Hematopoietic multipotent progenitor cell treated with erythropoietin and hydrocortisone succinate and interleukin-3 and kit ligand, for 15 days (in vitro differentiated cells): ENCODE measurements at places on chromosomes 1 and 21.

DNA sequence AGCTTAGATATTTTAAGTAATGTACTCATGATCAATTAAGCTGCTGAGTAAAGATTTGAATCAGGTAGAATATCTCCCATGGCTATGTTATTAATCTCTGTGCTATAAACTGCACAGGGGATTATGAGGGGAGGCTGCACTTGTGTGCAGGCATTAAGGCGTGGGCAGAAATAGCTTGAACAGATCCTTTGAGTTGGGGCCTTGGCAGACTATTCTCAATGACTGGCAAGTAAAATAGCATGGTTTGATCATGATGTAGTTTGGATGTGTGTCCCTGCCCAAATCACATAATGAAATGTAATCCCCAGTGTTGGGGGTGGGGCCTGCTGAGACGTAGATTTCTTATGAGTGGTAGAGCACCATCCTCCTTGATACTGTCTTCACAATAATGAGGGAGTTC lies 220.3 kb downstream of the PLPP3 start:
- no peak for DNase-seq

DNA sequence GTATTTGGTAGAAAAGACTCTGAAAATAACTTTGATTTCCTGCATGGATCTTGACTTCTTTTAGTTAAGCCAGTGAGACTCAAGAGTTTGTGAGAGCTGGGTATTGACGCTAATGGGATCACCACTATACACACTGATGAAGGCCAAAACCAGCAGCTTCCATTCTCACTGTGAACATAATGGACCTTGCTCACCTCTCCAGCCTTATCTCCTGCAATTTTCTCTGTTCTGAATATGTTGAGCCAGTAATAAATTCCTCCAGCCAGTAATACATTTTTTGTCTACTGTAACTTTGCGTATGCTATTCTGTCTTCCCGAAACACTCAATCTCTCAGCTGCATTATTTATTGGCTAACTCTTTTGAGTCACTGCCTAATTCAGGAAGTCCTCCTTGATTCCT lies 111.6 kb upstream of the PPP2R5A start:
- DNase-seq = no peak

DNA sequence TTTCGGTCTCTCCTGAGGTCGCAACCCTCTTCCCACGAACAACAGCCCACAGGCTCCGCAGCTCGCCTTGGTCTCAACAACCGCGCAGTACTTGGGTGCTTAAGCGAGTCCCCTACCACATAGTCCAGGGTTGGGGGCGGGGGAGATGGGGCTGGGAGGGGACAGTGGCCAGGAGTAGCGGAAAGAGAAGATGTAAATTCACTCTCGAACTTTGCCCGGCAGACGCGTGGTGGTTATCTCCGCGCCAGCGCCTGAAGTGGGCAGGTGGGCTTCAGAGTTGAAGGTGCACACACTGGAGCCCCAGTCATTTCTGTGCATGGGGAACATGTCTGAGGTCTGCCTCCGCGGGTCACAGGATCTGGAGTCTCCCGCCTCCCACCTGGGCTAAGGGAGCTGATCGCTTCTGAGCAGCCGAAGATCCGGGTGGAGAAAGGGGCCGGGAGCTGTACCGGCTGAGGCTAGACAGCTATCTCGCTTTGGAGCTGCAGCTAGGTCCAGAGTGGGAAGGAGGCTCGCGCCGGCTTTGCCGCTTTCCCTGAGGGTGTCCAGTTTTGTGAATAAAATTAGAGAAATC lies 4.3 kb upstream of the FOXD2 start:
- no peak for DNase-seq

DNA sequence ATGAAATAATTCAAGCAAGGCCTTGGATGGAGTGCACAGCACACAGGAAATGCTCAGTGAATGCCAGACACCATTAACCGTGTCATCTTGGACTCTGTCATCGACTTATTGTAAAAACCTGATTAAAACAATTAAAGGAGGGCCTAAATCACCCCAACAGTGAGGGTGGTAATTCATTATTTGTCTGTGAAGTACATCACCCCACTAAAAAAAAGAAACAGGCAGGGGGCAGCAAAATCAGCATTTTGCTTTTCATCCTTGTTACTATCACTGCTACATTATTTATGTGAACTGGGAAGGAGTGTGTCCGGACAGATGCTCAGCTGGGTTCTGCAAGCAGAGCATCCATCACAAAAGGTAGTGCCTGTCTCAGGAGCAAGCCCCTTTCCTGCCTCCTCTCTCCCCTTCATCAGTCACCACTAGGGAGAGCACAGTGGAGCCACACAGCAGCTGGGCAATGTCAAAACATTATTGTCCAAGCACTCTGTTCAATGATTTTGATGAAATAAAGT lies 98.5 kb downstream of the RERE start:
- no peak for DNase-seq
